A549 treated with Mapracorat at 1 μM for 4 hours (cell line): ENCODE measurements at places on chromosomes 5 and 9. TPM values are rescaled to one million over a fixed set of nuclear protein-coding genes. Genes with fewer than 3 reads are reported as not detected.

The C5orf52 gene
- not detected in 5 replicates for total RNA-seq

The RANBP3L gene
- total RNA-seq: not detected in 5 replicates

The ELOVL7 gene
- 8.7 to 12.5 TPM (median 10.8 TPM) in 5 replicates for total RNA-seq

The GPR151 gene
- not detected in 5 replicates for total RNA-seq

The C9 gene
- not detected in 5 replicates for total RNA-seq

The CDC14B gene
- total RNA-seq: 9.8 to 12.9 TPM (median 12.0 TPM) in 5 replicates

The IL3 gene
- total RNA-seq: not detected in 5 replicates

The NEUROG1 gene
- total RNA-seq: not detected in 5 replicates

The TXNDC8 gene
- not detected in 5 replicates for total RNA-seq

The RIGI gene
- total RNA-seq: 2.6 to 3.4 TPM (median 2.8 TPM) in 5 replicates

The CORO2A gene
- total RNA-seq: 1.0 to 1.6 TPM (median 1.3 TPM) in 5 replicates

The LRRC19 gene
- not detected in 5 replicates for total RNA-seq

The TRIP13 gene
- total RNA-seq: 61.6 to 77.8 TPM (median 71.3 TPM) in 5 replicates

The GPX8 gene
- 30.9 to 38.0 TPM (median 34.0 TPM) in 5 replicates for total RNA-seq

The TLX3 gene
- not detected in 5 replicates for total RNA-seq

The LURAP1L gene
- 20.8 to 29.7 TPM (median 27.5 TPM) in 5 replicates for total RNA-seq

The HTR4 gene
- total RNA-seq: not detected in 5 replicates

The LECT2 gene
- not detected in 5 replicates for total RNA-seq

The CTSV gene
- 12.1 to 14.5 TPM (median 13.2 TPM) in 5 replicates for total RNA-seq

The SIT1 gene
- not detected in 5 replicates for total RNA-seq

The FAM153A gene
- not detected in 5 replicates for total RNA-seq

The MYMK gene
- total RNA-seq: not detected in 5 replicates

The OLFML2A gene
- 19.1 to 31.2 TPM (median 27.9 TPM) in 5 replicates for total RNA-seq

The AGXT2 gene
- not detected in 5 replicates for total RNA-seq

The BARHL1 gene
- 0.07 TPM in 1 of 5 replicates, not detected in the others for total RNA-seq

The ASTN2 gene
- total RNA-seq: 3.3 to 4.8 TPM (median 4.6 TPM) in 5 replicates

The GFI1B gene
- 0.09 to 0.17 TPM (median 0.16 TPM) in 3 of 5 replicates, not detected in the others for total RNA-seq

The FAM81B gene
- total RNA-seq: not detected in 5 replicates

The EIF4E1B gene
- not detected in 5 replicates for total RNA-seq

The CD180 gene
- total RNA-seq: not detected in 5 replicates

The LCN2 gene
- total RNA-seq: 2.7 to 5.2 TPM (median 4.3 TPM) in 5 replicates

The FUT7 gene
- total RNA-seq: 0.05 to 0.07 TPM (median 0.06 TPM) in 4 of 5 replicates, not detected in the other

The ZNF618 gene
- total RNA-seq: 7.9 to 11.2 TPM (median 10.4 TPM) in 5 replicates

The IL13 gene
- total RNA-seq: 0.11 to 0.14 TPM in 2 of 5 replicates, not detected in the others

The FOXD4L4 gene
- total RNA-seq: 0.08 TPM in 1 of 5 replicates, not detected in the others

The PCDHGA2 gene
- 0.42 to 0.91 TPM (median 0.68 TPM) in 5 replicates for total RNA-seq

The TPPP gene
- total RNA-seq: 5.5 to 8.3 TPM (median 6.9 TPM) in 5 replicates

The BRINP1 gene
- 0.09 to 0.29 TPM (median 0.19 TPM) in 5 replicates for total RNA-seq

The IFNA2 gene
- not detected in 5 replicates for total RNA-seq

The SLC45A2 gene
- 0.17 TPM in 1 of 5 replicates, not detected in the others for total RNA-seq

The OR2Y1 gene
- not detected in 5 replicates for total RNA-seq

The PCDHGA4 gene
- 0.07 to 0.22 TPM (median 0.12 TPM) in 5 replicates for total RNA-seq

The IL9 gene
- not detected in 5 replicates for total RNA-seq

The PCDHGA9 gene
- 0.06 to 0.08 TPM (median 0.06 TPM) in 3 of 5 replicates, not detected in the others for total RNA-seq

The DRD1 gene
- total RNA-seq: 0.08 to 0.18 TPM (median 0.15 TPM) in 5 replicates

The OTP gene
- 0.05 to 0.13 TPM (median 0.08 TPM) in 5 replicates for total RNA-seq

The PTGDS gene
- total RNA-seq: 0.44 to 0.61 TPM (median 0.47 TPM) in 4 of 5 replicates, not detected in the other

The LEAP2 gene
- 0.46 to 1.4 TPM (median 0.90 TPM) in 5 replicates for total RNA-seq

The LCN10 gene
- not detected in 5 replicates for total RNA-seq
